ENCODE measurements at places on chromosomes 3 and 15.

DNA sequence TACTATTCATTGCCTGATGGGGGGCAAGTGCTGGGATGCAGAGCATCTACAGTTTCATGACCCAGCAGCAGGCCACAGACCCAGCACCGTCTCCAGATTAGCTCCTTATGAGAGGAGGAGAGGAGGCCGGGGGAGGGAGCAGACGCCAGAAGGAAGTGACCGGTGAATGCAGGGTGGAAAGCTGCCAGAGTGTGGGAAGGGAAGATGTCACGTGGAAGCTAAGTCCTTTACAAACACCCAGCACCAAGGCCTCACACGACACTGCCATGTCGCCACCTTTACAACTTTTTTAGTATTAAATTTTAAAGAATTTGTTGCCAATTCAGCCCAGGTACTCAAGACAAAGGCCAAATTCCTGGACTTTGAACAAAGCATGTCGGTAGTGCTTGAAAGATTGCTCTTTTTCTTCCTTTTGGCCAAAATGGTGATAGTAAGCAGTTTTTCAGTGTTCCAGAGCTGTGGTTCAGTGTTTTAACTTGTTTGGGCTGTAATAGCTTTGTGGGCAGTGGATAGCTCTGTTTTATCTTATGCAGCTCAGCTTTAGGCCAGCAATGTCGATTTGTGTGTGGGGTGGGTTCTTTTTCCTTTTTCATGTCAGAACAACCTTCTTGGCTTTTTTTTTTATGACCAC is 58.2 kb downstream of the ZBTB38 start:
- DNase-seq, result peak; percentile 88

DNA sequence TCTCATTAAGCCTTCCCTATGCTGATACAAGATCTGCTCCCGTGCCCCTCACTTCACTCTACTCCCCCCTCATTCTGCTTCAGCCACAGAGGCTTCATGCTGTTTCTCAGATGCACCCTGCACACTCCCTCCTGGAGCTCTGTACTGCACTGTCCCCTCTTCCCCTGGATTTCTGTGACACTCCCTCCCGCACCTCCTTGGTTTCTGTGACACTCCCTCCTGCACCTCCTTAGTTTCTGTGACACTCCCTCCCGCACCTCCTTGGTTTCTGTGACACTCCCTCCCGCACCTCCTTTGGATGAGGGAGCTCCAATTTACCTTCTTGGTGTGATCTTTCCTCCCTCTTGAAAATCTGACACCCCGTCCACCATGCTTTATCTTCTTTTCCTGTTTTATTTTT is 28.2 kb downstream of the BDH1 start:
- no peak for DNase-seq

- no peak for DNase-seq
These were observed 25.3 kb downstream of the BFSP2 start for GRCh38 chr3:133424937-133425869.

- DNase-seq, result no peak
These were observed 7.9 kb upstream of the CILP start for GRCh38 chr15:65219137-65219536.

GRCh38 chr3:61983479-61983878 is 389.9 kb downstream of the FEZF2 start:
- DNase-seq, result no peak

DNA sequence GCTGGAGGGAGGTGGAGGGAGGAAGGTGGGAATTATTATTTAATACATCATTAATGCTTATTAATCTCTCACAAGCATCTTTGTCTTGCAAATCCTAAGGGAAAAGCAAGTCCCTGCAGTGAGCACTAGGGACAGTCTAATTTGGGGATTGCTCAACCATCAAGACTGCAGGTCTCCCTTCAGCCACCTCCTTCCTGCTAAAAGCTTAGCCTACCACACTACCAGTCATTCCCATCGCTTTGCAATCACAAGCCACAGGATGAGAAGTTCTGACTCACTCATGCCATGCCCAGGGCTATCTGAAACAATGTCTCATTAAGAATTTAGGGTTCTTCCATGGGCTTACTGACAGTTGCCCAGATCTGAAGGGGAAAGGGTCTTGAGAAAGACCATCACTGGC is 51.0 kb upstream of the EIF1B start:
- no peak for DNase-seq

- DNase-seq, result no peak
These were observed 53.5 kb upstream of the KIF23 start for GRCh38 chr15:69360642-69361041.

DNA sequence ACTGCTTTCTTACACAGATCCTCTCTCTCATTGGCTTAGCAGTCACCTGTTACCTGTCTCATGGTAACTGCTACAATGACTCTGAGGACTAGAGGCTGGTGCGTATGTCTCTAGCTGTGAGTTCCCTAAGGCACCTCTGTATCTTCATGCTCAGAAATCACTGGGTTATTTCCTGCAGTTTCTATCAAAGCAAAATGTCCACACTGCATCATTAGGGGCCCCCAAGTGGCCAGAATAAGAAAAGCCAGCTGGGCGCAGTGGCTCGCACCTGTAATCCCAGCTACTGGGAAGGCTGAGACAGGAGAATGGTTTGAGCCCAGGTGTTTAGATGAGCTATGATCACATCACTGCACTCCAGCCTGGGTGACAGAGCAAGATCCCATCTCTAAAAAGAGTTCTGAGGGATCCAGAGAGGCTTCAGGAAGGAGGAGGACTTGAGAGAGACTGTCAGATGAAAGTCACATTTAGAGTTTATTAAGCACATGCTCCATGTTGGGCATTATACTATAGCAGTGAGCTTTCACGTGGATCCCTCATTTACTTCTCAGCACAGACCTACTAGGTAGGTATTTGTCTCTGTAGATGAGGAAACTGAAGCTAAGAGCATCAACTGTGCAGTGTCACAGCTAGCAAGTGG is 2.3 kb upstream of the VPS18 start:
- no peak for DNase-seq

DNA sequence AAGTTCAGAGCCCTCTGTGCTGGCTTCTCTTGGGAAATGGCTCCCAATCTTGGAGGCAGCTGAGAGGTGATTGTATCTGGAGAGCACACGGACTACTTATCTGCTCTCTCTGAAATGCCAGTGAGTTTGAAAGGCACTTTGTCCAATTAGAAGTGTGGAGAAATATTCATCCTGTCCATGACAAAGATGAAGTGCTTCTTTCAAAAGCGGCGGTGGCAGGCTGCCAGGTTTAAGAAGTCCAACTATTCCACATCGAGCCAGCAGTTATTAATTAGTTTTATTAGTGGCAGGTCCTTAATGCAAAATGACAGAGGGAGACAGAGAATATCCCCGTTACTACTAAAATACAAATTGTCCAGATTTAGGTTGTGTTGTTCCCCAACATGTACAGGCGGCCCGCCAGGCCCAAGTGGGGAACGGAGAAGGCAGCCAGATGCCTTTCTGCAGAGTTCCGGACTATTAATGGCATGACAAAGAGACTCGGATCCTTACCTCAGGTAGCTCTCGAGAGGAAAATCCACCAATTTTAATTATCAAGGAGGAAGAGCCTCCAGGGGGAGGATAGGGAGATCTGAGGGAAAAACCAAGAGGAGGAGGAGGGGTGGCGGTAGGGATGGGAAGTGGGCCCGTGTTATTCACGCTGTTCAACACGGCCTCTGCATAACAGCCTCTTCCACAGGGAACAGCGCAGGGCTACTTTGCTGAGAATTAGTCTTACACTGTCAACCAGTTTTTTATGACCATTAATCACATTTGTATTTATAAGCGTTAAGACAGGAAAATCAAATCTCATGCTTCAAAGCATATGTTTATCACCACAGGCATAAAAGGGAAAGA is 42.0 kb downstream of the RORA start:
- DNase-seq, result no peak

GRCh38 chr3:185082149-185082548 is 70.7 kb downstream of the C3orf70 start:
- no peak for DNase-seq

- DNase-seq, result no peak
These were observed 115.8 kb upstream of the ARHGEF3 start for GRCh38 chr3:56917361-56918110.

DNA sequence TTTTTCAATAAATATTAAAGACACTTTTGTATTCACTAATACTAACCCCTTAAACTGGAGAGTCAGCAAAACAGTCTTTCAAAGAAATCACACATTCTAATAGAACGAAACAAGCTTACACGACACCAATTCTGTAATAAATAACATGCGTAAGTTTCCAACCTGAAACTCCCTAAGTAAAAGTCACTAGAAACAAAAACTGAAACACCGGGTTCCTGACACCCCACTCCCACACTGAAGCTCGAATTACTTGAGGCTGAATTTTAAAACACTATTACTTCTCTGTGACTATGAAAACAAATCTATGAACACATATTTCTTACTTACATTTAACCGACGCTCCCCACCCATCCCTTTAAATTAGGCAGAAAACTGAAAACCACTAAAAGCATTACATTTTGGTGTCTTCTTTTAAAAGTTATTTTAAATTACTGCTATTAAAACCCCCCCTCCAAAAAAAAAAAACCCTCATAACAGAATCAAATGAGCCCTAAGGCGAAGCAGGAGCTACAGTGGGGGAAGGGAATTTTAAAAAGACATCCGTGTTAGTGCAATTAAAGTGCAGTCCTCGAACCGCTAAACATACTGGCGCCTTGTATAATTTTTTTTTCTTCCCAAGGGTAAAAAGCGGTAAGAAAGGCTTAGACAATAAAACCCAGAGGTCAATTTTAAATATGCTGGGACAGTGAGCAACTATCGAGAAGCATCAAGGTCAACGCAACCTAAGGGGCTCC is 878 bp downstream of the SPPL2A start:
- DNase-seq, result no peak

DNA sequence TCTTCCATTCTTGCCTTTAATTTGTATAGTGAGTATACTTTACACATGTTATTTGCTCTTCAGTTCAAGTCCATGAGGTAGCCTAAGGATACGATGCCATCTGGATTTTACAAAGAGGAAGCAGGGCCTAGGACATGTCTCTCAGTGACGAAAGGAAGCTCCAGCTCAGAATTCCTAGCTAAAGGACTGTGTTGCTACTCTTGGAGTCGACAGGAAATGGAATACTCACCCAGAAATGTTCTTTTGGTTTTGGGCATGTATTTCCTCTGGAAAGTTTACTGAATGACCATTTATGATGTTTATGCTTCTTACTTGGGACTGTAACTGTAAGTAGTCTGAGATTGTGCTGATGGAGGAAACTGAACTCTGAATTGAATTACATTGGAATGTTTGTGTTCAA is 12.5 kb downstream of the OXNAD1 start:
- DNase-seq, result no peak

GRCh38 chr3:34035775-34036174 is 237.3 kb downstream of the PDCD6IP start:
- no peak for DNase-seq

DNA sequence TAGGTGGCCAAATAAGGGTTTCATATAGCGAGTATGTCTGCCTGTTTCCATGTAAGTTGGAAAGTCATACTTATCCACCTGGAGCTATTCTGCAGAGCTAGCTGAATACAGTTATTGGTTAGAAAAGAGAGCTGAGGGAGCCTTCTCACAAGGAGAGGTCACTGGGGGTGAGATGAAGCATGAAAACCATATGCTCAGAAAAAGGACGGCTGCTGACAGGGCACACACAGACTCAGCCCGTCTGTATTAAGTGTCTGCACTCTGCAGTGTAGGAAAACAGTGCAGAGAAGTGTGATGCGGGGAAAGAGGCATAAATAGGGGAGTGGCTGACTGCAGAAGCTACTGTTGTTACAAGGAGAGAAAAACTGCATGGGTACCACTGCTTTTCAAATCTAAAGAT is 58.2 kb downstream of the C3orf70 start:
- DNase-seq, result no peak

GRCh38 chr3:66538390-66538789 is 37.6 kb upstream of the LRIG1 start:
- no peak for DNase-seq

- no peak for DNase-seq
These were observed 833.0 kb upstream of the CADM2 start for GRCh38 chr3:84125760-84126159.

- DNase-seq, result no peak
These were observed 49.7 kb downstream of the SEMA5B start for GRCh38 chr3:122977746-122978466.

- DNase-seq, result no peak
These were observed 429.0 kb upstream of the ATP11B start for GRCh38 chr3:182364323-182364722.

- DNase-seq, result no peak
These were observed 1.3 kb upstream of the PIGZ start for GRCh38 chr3:196969660-196970546.

Data from breast epithelium (tissue), 4 donors.